ENCODE measurements at places on chromosomes 11 and 22.

DNA sequence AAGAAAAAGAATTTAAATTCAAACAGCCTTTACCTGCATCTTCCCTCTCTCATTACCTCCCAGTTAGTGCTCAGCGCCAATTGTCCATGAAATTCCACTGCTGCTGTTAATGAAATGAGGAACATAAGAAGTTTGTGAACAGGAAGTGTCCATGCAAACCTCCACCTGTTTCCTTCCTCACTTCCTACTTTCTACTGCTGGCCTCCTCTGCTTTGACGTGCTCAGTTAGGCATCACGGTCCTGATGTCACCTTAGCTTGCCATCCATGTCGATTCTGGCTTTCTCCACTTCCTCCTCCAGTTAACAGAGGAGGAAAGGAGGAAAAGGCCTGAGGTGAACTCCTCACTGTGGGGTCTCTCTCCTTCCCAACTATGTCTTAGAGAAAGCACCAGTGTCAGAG, 26.9 kb upstream of the HTR3A start:
- DNase-seq, result no peak

DNA sequence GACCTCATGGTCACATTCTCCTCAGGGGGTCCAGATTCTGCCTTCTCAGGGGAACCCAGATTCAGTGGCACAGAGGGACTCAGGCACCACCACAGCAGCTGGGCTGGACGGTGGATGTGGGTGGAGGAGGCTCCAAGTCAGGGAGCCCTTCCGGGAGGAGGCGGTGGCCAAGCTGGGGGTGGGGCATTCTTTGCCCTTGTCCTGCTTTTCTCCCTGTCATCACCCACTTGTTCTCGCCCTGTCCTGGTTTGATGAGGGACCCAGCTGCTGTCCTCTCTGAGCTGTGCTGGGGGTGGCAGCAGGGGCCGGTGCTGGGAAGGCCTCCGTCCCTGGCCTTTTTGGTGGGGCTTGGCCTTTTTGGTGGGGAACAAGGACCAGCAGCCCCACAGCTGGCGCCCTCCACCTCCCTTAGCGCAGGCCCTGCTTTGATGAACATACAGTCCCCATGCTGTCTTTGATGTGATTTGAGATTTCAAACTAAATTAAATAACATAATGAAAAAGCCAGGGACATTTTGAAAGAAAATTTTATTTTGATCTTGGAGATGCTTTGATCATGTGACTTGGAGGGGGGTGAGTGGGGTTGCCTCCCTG, 1168.2 kb downstream of the BRD1 start:
- no peak for DNase-seq

DNA sequence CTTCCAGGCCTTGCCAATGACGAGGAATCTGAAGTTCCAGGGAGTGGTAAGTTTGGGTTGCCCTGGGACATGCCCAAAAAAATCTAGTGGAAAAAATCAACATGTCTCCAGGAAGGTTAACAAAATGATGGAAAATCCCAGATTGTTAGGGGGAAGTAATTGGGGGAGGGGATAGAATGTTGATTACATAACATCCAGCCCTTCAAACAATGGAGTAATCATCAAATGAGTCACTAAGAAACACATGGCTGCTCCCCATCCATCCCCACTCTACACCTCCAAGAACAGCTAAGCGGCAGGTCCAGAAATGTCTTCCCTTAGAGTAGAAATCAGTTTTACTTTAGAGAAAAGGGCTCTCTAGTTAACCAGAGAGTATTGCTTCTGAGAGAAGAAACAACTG, 94.9 kb downstream of the ETS1 start:
- peak; percentile 60 for DNase-seq

- DNase-seq, result no peak
Observed at GRCh38 chr11:2095542-2095941, 43.6 kb downstream of the IGF2 start.

DNA sequence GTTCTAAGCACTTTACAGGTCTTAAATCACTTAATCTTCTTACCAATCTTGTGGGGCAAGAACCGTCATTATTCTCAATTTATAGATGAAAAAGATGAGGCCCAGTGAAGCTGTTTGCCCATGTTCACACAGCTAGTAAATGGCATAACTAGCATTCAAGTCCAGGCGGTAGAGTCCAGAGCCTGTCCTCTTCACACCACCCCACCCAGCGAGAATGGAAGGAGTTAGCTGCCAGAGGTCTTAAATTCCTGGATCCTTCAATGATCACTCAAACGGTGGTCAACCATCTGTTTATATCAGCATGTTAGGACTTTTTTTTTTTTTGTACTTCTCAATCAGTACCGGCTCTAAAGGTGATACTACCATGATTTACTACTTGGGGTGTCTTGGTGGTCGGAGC, 43.3 kb downstream of the PARVA start:
- no peak for DNase-seq

DNA sequence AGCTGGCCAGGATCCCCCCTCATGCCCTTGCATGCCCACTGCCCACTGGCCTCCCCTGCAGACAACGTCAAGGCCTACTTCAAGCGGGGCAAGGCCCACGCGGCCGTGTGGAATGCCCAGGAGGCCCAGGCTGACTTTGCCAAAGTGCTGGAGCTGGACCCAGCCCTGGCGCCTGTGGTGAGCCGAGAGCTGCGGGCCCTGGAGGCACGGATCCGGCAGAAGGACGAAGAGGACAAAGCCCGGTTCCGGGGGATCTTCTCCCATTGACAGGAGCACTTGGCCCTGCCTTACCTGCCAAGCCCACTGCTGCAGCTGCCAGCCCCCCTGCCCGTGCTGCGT, 7.9 kb downstream of the AIP start:
- DNase-seq, result no peak

- no peak for DNase-seq
Observed at GRCh38 chr11:64763526-64764039, 3.8 kb upstream of the PYGM start.

DNA sequence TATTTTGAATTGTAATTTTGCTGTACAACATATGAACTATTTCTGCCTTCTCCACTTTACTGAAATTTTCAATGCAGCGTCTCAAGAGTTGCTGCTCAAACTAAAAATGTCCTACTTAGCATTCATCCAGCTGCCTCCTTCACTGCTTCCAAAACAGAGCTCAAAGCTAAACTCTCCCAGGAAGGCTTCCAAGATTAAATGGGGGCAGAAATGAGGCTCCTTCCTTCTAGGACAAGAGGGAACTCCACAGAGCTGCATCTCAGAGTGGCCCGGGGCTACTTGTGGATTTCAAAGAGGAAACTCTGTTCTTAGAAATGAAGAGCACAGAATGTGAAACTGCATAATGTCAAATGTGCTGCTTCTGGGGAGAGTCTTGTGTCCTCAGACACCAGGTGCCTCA, 295.9 kb upstream of the NCAM1 start:
- no peak for DNase-seq

DNA sequence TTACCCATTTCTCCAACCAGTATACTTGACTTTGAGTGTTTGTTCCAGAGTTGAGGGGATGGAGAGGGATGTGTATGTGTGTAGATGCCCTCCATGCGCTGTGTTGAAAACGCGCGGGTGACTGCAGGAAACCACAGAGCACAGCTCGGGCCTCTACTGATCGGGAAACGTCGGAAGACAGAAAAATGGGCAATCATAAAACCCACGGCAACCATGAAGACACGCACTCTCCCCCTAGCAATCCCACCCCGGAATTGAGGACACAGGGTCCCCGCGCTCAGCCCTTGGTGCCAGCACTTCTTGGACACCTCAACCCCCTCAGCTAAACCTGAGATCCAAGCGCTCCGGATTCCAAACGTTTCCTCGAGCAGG, 251 bp upstream of the UQCC3 start:
- DNase-seq, result no peak

- DNase-seq, result no peak
Observed at GRCh38 chr11:65420506-65420905, 2.1 kb upstream of the NEAT1 start.

All from fibroblast of upper back skin (primary cell).